Forelimb muscle (tissue), 1 donor: ENCODE measurements at places on chromosomes 3 and 15. TPM values are rescaled to one million over a fixed set of nuclear protein-coding genes. Genes with fewer than 3 reads are reported as not detected.

- DNase-seq: no peak
Observed at GRCh38 chr3:126474498-126475412, 936 bp downstream of the ZXDC start.

GRCh38 chr3:39277893-39278615 is 1.8 kb downstream of the CX3CR1 start:
- DNase-seq: no peak

DNA sequence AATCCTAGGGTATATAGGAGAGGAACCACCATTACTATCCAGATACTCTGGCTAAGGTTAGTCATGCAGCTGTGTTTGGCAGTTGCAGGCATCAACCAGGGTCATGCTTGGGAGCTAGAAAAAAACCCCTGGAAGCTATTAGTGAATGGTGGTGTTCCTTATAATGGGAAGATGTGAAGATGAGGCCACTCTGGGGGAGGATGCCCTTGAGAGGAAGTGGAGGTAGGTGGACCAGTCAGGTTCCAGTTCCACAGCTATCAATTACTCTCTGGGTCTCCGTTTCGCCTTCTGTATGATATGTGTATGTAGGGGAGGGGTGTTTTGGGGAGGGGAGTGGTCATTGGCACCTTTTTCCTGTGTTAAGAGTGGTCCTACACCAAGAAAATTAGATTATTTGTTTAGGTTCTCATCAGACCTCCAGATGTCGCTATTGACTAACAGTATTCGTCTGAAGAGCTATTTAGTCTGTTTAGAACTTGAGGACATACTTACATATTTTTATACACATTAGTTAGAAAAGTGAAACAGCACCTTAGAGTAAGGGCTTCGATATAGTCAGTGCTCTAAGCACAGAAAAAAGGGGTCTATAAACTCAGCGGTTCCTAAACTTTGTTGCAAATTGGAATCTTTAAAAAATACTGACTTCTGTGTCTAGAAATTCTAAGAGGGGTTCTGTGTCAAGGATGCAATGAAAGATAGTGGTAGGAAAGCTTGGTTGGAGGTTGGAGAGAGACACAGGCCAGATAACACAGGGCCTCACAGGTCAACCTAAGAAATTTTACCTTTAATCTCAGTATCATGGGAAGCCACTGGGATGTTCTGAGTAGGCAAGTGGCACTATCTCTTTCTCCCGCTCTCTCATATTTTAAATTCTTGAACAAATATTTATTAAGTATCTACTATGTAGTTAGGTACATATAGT is 9.1 kb upstream of the HPS3 start:
- peak; percentile 64 for DNase-seq

DNA sequence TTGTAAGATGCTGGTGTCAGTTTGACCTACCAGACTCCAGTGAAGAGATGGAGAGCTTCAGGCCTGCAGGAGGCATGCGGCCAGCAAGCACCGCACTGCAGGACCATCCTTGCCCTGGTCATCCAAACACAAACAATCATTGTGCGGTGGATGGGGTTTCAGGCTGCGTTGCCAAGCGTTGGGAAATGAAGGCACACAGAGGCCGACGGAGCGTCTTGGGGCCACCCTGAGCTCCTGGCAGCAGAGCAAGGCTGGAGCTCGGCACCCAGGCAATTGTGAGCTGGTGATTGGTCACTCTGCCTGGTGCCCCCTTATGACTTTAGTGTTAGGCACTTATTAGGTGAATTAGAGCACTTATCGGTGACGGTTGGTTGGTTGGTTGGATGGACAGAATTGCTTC is 222.6 kb upstream of the RGMA start:
- no peak for DNase-seq

- DNase-seq: no peak
Observed at GRCh38 chr3:102237181-102237580, 197.6 kb upstream of the ZPLD1 start.

Gene ZNF660
- 4.1 TPM for polyA plus RNA-seq

DNA sequence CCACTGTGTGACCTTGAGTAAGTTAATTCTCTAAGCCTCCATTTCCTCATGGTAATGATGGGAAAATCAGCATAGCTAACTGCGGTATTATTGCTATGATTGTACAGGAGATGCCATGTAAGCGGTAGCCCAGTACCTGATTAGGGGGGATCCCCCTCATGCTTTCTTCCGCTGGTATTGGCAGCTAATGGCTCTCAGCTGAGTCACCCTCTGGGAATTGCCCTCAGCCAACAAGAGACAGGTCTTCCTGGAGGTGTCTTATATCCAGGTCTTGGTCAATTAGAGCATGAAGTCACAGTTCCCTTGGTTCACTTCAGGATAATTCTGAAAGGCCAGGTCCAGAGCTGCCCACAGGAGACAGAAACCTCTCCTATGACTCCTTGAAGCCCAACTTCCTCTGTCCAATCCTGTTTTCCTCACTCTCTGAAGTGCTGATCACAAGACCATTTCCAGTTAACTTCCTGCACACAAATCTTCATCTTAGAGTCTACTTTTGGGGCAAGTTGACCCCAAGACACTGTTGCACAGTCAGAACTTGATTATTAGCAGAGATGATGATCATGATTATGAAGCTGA is 724.7 kb upstream of the ZNF385D start:
- no peak for DNase-seq

Gene CHRNA5
- 0.76 TPM for polyA plus RNA-seq

GRCh38 chr3:13113346-13114330 is 40.4 kb upstream of the IQSEC1 start:
- DNase-seq: no peak

GRCh38 chr3:177569875-177570657 is 372.8 kb upstream of the TBL1XR1 start:
- no peak for DNase-seq

- no peak for DNase-seq
Observed at GRCh38 chr3:158384019-158384418, 187.0 kb upstream of the MLF1 start.

DNA sequence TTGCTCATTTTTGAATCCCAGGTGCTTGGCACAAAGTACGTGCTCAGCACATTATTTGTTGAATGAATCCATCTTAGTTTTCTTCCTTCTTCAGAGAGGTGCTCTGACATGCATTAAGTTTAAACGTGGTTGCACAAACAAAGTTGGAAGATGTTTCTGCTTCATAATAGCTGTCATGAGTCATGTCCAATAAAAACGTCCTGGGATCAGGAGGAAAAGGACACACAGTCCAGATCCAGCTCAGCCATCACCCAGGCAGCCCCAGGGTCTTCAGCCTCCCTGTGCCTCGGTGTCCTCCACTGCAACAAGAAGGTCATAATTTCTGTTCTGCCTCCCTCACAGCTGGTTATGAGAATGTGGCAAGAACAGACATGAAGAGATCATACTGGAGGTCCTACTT is 55.4 kb downstream of the CCNL1 start:
- DNase-seq: no peak

Gene IFRD2
- polyA plus RNA-seq: 46.2 TPM

DNA sequence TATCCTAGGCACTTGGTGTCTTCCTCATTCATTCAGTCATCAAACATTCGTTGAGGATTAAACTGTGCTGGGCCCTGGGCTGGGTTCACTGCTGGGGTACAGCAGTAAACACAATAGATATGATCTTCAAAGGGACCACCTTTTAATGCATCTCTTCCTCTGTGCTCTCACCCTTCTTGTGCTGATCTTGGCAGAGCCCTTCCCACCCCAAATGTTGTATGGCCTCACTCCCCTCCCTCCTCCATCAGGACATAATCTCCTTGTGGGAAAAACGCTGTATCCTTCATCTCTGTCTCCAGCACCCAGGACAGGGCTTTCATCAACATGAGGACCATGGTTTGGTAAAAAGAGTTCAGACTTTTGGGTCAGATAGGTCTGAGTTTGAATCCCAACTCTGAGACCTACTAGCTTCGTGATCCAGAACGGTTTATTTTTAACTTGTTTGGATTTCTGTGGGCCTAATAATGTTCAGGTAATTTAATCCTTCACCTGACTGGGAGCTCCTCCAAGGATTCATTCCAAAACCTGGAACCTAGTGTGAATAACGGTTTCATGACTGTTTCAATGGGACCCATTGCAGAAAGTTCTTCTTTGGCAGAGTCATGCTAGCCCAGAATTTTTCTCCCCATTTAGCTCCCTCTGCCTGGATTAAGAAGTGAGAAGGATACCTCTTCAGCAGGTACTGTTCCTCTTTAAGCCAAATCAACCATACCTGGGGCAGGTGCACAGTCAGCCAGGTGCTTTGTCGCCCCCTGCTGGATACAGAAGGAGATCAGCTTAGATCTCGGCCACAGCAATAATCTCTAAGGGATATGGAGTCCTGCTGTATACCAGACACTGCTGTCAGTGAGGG is 5.2 kb upstream of the WNT7A start:
- no peak for DNase-seq

DNA sequence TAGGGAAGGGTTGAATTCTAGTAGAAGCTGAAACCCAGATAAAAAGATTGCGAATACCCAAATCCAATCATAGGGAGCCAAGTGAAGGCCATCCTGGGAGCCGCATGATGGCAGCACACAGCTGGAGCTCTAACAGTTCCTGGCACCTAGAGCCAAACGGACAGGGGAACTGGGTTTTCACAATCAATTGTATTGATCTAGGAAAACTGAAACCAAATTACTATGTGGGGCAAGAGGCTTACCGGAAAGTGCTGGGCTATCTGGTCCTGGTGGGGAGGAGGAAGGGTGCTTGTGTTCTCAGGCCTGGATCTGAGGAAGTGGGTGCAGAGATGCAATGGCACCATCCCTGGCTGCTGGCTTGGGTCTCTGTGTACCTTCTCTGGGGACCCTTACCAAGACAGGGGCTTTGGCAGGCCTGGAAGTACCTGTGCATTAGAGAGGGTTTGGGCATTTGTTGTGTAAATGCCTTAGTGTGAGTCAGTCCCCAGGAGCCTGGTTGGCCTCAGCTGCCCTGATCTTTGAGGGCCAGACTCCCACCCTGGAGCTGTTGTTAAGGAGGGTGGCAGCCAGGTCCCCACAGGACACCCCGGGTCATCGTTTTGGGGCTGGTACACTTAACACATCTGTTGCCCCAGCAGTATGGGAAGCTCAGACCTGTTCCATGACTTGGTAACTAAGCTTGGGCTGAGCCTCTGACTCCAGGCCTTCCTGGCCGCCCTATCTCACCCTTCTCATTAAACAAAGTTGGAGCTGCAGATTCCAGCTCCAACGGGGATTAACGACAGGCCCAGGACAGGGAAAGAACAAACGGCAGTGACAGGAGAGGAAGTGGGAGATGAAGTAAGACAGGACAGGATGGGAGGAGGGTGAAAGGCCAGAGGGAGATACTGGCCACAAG is 8.9 kb upstream of the FURIN start:
- DNase-seq: no peak

DNA sequence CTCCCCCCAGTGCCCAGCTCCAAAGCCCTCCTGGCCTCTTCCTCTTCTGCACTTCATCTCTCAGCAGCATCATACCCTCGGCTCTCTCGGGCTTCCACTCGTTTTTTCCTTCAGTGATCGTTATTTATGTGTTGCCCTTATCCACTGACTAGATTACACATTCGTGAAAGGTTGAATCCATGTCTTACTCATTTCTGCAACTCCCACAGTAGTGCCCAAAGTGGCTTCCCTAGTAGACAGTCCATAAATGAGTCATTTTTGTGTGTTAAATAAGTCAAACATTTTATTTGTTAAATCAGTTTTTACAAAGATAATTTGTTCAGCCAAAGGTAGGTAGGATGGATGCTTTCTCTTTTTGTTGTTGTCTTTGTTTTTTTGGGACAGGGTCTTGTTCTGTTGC is 87.4 kb downstream of the CRTC3 start:
- no peak for DNase-seq

- no peak for DNase-seq
Observed at GRCh38 chr3:52174896-52175295, 20.7 kb upstream of the POC1A start.

DNA sequence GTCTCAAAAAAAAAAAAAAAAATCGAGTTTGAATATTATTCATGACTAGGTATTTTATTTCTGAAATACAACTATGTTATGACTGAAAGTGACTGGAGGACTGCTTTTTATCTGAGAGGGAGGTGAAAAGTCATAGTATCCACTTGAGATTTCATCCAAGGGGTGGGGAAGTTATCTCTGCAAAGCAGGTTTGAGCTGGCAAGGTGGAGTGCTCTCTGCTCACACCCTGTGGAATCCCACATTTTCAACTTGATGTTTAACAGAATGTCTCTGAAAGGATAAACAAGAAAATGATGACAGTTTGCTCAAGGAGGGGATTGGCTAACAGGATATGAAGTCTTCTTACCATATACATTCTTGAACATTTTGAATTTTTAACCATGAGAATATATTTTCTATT is 27.3 kb upstream of the SEC62 start:
- no peak for DNase-seq
